ENCODE measurements at places on chromosomes 12 and 14.

- DNase-seq = no peak
These were observed 48.0 kb downstream of the TGFB3 start for GRCh38 chr14:75933712-75934296.

GRCh38 chr14:70789361-70789760, 20.0 kb downstream of the MAP3K9 start:
- DNase-seq = no peak

DNA sequence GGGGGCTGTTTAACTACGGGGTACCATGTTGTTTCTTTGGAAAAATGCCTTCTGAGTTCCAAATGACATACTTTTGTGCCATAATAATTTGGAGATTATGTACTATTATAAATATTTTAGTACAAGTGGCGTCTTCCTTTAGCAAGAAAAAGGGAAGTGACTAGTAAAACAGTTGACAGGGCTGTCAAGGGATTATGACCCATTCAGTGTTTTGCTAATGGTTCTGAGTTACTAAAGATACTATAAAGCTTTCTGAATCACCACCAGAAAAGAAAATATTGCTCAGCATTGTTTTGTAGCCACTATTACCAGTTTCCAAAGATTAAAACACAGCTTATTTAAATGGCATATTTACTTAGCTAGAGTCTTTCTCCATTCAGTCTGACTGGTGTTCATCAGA, 334.9 kb downstream of the SNAPC1 start:
- no peak for DNase-seq

DNA sequence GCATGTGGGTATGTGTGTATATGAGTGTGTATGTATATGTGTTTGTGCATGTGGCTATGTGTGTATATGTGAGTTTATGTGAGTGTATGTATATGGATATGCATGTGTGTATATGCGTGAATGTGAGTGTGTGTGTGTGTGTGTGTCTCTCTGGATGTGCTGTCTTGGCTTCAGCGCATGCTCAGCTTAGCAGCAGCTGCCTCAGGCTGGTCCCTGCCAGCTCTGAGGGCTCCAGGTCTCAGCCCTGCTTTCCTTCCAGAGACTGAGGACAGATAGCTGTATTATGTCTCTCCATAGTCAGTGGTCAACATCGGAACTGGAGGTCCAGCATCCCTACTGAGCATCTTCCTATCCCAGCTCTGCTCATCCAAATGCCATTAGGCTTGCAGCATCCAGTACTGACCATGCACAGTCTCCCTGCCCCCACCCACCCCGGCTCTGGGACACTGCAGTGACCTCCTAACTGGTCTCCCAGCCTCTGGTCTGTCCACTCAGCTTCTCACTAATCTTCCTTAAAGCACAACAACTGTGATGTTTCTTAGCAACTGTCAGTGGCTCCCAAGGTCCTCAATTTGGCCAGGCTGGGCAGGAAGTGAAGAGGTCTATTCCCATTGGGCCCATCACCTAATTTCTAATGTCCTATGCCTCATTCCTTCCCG, 22.8 kb downstream of the FAIM2 start:
- DNase-seq = peak; percentile 21

DNA sequence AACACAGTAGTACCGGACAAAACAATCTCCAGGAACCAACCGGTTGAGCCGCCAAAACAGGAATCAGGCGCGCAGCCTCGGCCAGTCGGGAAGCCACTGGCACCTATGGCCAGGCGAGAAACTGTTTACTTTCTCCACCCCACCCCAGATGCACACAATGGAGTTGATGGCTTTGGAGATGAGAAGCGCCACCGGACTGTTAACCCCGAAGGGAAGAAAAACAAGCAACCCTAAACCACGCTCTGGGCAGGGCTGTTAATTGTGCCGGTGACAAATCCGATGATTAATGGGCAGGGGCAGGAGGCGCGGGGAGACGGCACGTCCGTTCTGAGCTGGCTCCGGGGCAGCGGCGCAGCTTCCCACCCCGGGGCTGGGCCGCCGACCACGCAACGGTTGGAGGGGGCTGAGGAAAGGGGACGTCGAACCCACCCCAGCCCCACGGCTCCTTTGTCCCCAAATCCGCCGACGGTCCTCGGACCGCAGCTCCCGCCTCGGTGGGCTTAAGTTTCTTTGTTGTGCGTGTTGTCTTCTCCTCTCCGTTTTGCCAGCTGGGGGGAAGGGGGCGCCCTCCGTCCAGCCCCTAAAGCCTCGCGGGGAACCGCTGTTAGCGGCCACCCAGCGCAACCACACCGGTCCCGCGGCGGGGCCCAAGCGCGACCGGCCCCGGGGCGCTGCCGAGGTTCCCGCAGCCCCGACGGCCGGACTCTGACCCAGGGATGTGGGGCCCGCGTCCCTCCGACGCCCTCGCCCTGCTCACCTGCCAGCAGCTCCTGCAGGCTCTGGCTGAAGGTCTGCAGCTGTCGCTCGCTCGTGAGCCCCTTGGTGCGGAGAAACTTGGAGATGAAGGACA, 790 bp downstream of the BTG1 start:
- DNase-seq = peak; percentile 61

GRCh38 chr12:68958322-68958721, 25.4 kb upstream of the CPM start:
- DNase-seq = no peak

DNA sequence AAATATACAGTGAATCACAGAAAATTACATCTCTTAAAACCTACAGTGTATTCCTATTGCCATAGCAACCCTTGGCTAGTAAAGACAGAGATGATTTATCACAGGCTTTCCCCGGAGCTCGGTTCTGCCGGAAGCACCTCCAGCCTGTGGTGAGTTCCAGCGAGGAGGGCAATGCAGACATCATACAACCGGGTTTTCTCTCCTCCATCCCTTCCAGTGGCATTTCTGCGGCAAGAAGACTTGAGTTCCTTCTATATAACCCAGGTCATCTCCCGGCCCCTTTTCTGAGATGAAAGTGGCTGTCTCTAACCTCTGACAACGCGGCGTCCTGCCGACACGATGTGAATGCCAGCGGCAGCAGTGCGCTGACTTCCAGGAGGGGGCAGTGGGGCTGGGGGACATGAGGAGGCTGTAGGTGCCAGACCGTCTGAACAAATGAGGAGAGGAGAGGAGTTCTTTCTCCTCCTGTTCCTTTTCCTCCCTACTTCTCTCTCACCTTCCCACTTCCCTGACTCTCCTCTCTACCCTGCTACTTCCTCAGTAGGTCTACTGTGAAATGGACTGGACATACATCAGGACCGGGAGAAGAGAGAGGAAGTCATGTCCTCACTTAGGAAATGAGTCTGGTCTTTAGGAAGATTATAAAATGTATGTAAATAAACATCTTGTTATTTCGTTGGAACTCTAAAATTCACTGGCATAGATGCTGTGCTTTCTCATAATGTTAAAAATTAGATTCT, 68.6 kb upstream of the MAX start:
- DNase-seq = peak; percentile 32

DNA sequence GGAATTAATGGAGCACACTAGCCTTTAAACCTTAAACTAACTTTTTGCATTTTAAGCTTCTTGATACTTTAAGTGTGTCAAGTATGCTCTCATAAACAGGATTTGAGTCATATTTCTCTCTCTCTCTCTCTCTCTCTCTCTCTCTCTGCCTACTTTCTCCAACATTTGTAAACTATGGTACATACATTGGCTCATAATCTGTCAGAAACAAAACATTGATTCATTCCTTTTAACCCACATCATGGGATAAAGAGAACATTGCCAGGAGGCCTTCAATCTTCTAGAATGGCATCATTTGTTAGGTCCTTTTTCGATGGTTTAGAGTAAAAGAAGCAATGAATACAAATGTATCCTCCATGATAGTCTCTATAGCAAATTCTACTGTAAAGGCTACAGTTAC, 81.6 kb upstream of the RERGL start:
- DNase-seq = no peak

DNA sequence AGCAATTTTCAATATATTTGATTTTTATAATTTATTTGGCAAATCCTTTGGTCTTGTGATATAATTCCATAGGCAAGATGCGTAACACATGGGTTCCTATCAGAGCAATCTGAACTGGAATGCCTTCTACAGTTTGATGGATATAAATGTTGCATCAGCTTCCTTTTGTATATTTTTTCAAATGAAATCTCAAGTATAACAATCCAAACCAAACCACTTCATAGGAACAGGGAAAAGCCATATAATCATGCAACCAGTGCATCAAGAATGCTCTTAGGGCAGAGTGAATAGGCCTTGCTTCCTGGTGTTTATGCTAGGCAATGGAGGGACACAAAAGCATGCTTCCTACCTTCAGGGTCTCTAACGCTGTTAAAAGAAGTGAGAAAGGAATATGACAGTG, 34.5 kb downstream of the EFCAB11 start:
- no peak for DNase-seq

DNA sequence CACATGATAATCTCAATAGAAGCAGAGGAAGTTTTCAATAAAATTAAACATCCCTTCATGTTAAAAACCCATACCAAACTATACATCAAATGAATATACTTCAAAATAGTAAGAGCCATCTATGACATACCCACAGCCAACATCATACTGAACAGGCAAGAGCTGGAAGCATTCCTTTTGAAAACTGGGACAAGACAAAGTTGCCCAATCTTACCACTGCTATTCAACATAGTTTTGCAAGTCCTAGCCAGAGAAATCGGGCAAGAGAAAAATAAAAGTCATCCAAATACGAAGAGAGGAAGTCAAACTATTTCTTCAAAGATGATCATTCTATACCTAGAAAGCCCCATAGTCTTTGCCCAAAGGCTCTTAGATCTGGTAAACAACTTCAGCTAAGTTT, 454.7 kb upstream of the PRICKLE1 start:
- no peak for DNase-seq

- DNase-seq = no peak
These were observed 14.9 kb upstream of the TTC7B start for GRCh38 chr14:90830931-90831701.

GRCh38 chr14:95498622-95499353, 17.7 kb downstream of the SYNE3 start:
- DNase-seq = peak; percentile 46

DNA sequence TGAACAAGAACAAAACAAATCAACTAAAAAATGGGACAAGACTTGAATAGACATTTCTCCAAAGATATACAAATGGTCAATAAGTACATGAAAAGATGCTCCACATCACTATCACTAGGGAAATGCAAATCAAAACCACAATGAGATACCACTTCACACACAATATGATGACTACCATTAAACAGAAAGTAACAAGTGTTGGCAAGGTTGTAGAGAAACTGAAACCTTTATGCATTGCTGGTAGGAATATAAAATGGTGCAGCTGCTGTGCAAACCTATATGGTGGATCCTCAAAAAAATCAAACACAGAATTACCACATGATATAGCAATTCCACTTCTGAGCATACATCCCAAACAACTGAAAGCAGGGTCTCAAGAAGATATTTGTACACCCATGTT, 5.2 kb downstream of the SMAGP start:
- DNase-seq = no peak

GRCh38 chr12:18054925-18055619, 34.9 kb downstream of the RERGL start:
- no peak for DNase-seq

GRCh38 chr12:12684375-12685106, 11.4 kb downstream of the GPR19 start:
- DNase-seq = peak; percentile 43

- no peak for DNase-seq
These were observed 133.2 kb downstream of the ANO4 start for GRCh38 chr12:100927826-100928225.

- DNase-seq = no peak
These were observed 122.5 kb downstream of the DAD1 start for GRCh38 chr14:22466491-22466890.

GRCh38 chr14:61121355-61121787, 140.3 kb downstream of the SLC38A6 start:
- no peak for DNase-seq

DNA sequence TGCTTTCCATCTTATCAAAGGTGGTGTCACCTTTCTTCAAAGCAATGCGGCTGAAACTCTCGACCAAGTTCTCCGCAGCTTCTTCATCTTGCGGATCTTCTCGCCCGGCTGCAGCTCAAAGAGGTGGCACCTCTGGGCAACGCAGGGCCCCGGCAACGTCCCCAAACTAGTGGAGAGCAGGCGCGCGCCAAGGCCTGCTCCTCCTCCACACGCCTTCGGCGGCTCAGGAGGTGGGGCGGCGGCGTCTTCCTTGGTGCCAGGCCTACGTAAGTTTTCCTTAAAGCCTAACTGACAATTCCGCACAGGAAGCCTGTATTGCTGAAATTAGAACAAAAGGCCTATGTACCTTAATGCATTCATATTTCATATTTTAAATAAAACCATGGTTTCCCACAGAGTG, 112.0 kb downstream of the TMX1 start:
- DNase-seq = no peak

- DNase-seq = no peak
These were observed 572.8 kb upstream of the STXBP6 start for GRCh38 chr14:25622763-25623162.

GRCh38 chr14:36320897-36321381, 502 bp upstream of the MBIP start:
- no peak for DNase-seq

DNA sequence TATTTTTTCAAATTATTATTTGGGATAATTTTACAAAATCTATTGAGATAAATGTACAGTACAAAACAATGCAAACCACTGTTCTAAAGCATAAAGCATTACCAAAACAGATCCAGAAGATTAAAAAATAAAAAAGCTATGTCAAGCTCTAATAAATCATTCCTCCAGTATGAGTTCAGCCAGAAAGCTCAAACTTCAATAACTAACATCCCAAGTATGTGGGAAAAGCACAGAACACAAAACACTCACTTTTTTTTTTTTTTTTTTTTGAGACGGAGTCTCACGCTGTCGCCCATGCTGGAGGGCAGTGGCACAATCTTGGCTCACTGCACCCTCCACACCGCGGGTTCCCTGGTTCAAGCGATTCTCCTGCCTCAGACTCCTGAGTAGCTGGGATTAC, 11.3 kb downstream of the SAV1 start:
- DNase-seq = no peak

- no peak for DNase-seq
These were observed 3.8 kb upstream of the SDSL start for GRCh38 chr12:113418213-113418879.

- DNase-seq = no peak
These were observed 707 bp downstream of the G2E3 start for GRCh38 chr14:30559638-30560091.

DNA sequence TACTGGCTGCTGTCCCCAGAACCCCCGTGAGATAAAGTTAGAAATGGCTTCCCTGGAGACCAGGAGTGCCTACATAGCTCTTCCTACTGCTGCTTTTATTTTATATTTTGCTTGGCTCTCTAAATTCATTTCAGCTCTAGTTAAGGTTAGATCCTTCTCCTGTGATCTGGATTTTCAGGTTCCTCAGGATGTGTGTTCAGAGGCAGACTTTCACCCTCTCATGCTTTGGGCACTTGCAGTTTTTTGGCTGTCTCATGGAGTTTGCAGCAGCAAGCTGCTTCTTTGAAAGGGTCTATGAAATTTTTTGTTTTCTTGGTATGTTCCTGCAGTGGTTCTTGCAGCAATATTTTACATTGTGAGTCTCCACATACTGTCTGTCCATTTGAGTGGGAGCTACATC, 93.3 kb downstream of the ATP23 start:
- DNase-seq = no peak

GRCh38 chr12:19688532-19688931, 249.2 kb downstream of the AEBP2 start:
- DNase-seq = no peak

- no peak for DNase-seq
These were observed 57.3 kb upstream of the ATF1 start for GRCh38 chr12:50706606-50707005.

Data from left ventricle myocardium superior (tissue), 1 donor.